ENCODE measurements at places on chromosomes 11 and 22.

DNA sequence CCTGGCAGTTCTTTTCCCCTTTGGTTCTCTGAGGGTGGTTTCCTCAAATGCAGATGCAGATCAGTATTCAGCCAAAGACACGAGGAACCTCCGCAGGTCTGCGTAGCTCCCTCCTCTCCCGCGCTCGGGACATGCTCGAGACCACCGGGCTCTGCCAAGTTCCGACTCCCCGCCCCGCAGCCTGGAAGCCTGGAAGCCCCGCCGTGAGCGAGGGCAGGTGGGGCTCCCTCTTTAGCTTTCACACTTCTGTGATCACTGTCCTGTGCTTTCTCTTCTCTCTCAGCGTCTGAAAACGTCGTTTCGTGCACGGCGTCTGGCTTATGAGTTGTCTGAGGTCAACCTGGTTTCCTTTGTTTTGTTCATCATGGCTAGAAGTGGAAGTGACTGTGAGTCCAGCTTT is 26.6 kb downstream of the ZBED4 start:
- no peaks in the 10 kb centered on the region for H3K27me3 ChIP-seq
- H3K4me3 ChIP-seq: no peak overlapping the region
- no peaks in the 10 kb centered on the region for H3K36me3 ChIP-seq
- no peaks in the 10 kb centered on the region for H3K4me1 ChIP-seq

DNA sequence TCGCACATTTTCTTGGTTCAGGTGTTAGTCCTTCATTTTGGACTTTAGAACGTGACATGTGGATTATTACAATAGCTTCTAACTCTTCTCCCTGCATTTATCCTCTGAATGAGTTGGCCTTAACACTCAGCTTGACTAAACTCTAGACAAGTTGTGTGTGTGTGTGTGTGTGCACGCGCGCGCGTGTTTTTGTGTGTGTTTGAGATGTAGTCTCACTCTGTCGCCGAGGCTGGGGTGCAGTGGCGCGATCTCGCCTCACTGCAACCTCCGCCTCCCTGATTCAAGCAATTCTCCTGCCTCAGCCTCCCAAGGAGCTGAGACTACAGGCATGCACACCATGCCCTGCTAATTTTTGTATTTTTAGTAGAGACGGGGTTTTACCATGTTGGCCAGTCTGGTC is 24.3 kb upstream of the KCNA4 start:
- no peak overlapping the region for H3K4me3 ChIP-seq
- no peak for DNase-seq
- no peaks in the 10 kb centered on the region for H3K36me3 ChIP-seq
- no peaks in the 10 kb centered on the region for H3K27me3 ChIP-seq
- H3K27ac ChIP-seq: no peak overlapping the region

DNA sequence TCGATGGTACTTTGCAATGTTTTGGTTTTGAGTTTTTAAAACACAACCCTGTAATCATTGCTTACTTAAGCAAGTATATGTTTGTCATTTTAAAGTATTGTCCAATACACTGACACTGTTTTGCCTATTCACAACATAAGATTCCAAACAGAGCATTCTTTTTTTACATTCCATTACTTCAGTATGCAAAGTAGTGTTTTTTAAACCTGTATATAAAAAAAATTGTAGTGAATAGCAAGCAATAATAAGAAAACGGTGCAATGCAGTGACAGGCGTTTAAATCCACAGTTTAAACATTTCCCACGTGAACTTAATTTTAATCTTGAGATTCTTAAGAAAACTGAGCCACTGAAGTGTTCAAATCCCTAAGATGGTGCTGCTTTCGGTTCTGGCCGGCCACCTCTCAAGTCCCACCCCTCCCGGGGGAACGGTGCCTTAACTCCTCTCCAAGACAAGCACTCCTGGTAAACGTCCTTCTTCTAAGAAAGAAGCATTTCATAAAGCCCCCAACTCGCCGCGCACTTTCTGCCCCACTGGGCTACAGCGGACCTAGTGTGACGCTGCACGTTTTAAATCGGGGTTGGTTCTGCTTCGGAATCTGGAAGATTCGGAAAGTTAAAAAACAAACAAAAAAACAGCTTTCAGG is 2.9 kb downstream of the PGR start:
- peak overlapping the region; percentile 76 for H3K4me3 ChIP-seq
- peaks cover 7% of the 10 kb centered on the region for H3K27me3 ChIP-seq
- H3K27ac ChIP-seq: peak overlapping the region; percentile 86
- H3K4me1 ChIP-seq: peaks cover 13% of the 10 kb centered on the region
- H3K36me3 ChIP-seq: peaks cover under 1% of the 10 kb centered on the region

GRCh38 chr22:22171357-22172218 is 73.0 kb upstream of the VPREB1 start:
- H3K36me3 ChIP-seq: no peaks in the 10 kb centered on the region
- no peak overlapping the region for H3K4me3 ChIP-seq
- H3K27ac ChIP-seq: no peak overlapping the region
- peaks cover 3% of the 10 kb centered on the region for H3K27me3 ChIP-seq
- no peak for DNase-seq

DNA sequence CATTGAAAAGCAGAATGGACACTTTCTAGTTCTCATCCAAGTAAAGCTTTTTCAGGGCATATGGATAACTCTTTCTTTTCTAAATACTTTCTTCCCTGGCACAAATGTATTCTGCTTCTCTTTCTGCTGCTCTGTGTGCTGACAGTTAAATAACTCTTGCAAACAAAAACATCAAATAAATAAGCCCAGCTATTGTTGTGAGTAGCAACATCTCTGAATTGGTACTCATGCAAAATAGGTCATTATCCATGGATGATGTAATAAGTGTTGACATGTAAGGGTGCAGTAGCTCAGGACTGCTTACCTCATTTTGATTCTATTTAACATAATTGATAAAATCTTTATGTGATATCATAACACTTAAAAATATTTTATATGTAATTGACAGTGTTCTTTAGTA is 164.3 kb downstream of the MSANTD4 start:
- no peaks in the 10 kb centered on the region for H3K36me3 ChIP-seq
- no peaks in the 10 kb centered on the region for H3K4me1 ChIP-seq
- no peaks in the 10 kb centered on the region for H3K27me3 ChIP-seq
- no peak overlapping the region for H3K27ac ChIP-seq
- DNase-seq: no peak
- no peak overlapping the region for H3K4me3 ChIP-seq

- H3K4me1 ChIP-seq: peaks cover 3% of the 10 kb centered on the region
- no peak for DNase-seq
- no peaks in the 10 kb centered on the region for H3K36me3 ChIP-seq
- no peak overlapping the region for H3K27ac ChIP-seq
Observed at GRCh38 chr11:28038775-28039174, 69.2 kb downstream of the KIF18A start.

- no peak overlapping the region for H3K4me3 ChIP-seq
- no peaks in the 10 kb centered on the region for H3K27me3 ChIP-seq
- DNase-seq: no peak
- no peaks in the 10 kb centered on the region for H3K36me3 ChIP-seq
- H3K4me1 ChIP-seq: peaks cover 5% of the 10 kb centered on the region
Observed at GRCh38 chr11:121889186-121889585, 226.8 kb downstream of the BLID start.
